Left colon (tissue), 2 donors: ENCODE measurements at places on chromosomes 6 and 20.

DNA sequence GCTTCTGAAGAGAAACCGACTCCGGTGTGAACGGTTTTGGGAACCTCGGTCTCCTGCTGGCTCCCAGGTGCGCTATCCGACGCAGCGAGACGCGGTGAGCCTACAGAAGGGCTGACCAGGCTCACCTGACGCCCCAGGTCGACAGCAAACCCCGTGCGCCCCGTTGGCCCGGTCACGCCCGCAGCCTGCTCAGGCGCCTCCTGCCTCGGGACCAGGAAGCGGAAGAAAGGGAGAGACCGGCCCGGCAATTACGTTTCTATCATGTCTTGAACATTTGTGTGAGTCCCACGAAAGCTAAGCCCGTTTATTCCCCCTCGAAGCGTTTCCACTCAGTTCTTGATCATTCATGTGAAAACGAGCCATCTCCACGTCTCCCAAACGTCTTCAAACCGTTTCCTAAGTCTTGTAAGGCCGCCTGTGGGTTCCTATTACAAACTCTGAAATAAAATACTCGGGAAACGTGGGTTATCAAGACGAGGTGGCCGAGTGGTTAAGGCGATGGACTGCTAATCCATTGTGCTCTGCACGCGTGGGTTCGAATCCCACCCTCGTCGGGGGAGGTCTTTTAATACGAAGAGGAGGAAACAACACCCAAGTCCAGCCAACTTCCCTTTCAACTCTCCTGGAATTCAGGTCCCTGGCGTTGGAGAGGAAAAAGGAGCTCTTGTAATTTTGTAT is 150.5 kb upstream of the PRSS16 start:
- peak; percentile 64 for DNase-seq

- DNase-seq, result no peak
Observed at GRCh38 chr6:155955038-155955437, 499.4 kb upstream of the NOX3 start.

- DNase-seq, result no peak
Observed at GRCh38 chr6:25137480-25137879, 141.7 kb upstream of the CARMIL1 start.

- no peak for DNase-seq
Observed at GRCh38 chr6:24454452-24454851, 34.9 kb downstream of the GPLD1 start.

GRCh38 chr6:137357948-137358266 is 136.3 kb downstream of the OLIG3 start:
- DNase-seq, result no peak

DNA sequence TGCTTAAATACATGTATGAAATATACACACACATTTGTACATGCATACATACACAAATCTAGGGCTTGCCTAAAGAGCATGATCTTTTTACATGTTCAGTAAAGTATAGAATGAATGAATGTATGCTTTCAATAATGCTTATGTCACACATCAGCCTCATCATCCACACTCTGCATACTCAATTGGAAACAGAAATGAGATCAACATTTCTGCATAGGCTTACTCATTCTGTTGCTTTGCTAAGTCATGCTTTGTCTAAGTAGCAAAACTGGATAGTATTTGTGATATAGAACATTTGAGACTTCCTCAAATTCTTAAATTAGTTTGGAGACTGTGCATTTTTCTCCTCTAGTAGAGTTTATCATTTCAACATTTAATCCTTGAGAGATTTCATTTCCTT is 343.3 kb downstream of the ADGRB3 start:
- DNase-seq, result no peak

DNA sequence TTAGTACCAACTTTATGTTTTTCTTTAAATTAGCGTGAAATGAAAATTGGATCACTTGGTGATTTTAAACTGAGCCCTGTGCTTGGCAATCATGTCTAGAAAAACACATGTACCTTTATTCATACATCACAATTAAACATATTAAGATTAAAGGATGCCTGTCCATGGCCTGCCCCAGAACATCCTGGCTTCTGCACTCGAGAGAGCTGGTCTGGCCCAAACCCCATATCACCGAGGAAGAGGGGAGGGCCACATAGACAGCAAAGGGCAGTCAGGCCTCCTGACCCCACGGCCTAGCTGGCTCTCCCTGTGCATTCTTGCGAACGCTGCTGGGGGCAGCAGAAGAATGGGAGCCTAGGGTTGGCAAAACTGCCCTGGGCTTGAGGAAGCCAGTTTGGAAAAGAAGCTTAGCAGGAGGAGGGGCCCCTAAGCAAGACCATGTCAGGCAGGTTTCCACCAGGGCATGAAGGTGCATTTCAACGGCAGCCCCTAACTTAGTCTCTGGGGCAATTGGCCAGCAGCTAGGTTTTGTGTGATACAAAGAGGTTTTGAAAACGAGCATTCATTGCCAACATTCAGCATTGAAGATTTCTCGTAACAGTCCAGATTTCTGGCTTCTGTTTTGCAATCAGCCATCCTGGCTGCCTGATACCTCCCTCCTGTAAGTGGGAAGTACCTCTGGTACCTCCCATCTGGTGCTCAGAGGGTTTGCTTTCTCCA is 8.6 kb downstream of the BPIFB3 start:
- no peak for DNase-seq

DNA sequence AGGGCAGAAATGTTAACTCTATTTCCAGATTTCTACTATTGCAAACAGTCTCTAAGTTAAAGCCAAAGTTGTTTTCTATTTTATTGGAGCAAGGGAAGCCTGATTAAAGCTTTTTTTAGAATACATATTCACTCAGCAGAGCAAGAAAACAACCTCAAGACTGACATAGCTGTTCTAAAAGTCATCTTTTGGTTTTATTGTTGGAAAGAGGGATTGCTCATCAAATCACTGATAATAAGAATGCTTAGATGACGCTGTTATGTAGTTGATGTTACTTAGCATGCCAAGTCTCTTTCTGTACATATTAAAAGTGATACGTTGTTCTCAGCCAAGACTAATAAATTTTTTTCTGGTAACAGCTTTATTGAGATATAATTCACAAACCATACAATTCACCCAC is 172.6 kb upstream of the LAMA2 start:
- DNase-seq, result no peak

DNA sequence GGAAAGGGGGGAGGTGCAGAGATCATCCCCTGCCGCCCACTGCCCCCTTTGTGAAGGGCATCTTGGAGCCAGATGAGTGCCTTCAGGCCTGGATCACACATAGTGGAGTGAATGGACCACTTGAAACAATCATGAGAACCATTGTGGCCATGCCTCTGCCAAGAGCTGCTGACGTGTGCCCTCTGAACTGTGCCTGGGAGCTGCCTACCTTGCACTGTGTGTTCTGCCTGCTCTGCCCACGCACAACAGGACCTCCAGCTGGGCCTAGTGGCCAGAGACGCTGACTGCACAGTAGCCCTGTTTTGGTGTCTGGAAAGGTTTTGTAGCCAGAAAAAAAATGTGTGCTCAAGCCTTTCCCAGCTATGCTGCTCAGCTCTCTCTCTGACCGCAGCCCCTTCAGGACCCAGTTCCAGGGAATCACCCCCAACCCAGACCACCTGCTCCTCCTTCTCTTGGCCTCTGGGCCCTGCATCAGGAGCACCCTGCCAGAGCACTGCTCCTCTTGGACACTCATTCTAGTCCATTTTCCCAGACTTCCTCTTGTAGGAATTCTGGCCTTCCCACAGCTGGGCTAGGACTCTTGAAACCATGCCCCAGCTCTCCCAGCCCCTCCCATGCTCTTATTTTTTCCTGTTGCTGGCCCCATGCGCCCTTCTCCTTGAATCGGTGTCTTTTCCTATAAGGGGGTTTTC is 1.6 kb upstream of the ADIG start:
- no peak for DNase-seq

DNA sequence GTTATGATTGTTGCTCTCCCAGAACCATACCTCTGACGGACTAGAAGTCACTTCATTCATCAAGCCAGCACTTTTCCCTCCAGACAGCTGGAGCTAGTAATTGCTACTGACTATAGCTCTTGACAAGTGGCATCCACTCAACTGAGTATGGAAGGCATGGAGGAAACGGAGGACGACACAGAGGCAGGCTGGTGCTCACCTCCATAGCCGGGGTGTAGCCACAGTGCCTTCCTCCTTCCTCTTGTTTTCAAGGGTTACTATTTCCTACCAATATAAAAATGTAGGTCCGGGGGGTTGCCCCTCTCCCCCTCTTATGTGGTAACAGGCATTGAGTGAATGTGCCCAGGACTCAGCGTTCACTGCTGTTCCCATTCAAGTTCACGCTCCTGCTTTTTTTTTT is 23.5 kb upstream of the FOXC1 start:
- no peak for DNase-seq

GRCh38 chr20:1851396-1851795 is 43.8 kb upstream of the SIRPA start:
- DNase-seq, result no peak

DNA sequence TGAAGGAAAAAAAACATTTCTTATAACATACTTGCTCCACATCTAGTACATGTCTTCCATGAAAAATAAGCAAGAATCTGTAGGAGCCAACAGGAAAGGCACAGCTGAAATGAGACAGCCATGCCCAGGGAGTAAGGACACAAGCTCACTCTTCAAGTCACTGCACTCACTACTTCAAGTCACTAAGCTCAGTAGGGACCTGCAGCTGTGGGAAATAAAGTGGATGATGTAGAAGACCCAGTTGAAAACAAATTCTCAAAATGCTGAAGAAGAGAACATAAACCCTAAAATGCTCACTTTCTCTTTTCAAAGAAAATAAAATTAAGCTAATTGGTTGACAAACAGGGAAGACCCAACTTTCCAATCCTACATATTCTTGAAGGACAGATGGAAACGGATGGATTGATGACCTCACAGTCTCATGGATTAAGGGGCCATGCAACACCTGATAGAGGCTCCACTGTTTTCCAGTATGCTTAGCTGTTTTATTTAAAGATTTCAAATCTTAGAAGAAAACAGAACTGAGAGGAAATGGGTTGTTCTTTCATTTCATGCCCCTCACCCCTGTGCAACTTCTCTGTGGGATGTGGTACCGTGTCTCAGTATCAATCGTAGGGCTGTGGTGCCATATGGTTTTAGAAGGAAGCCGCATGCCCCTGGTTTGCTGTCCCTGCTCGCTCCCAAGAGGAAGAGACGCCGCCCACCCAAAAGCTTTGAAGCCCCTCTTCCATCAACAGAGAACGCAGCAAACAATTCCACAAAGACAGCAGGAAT is 133.3 kb downstream of the WDR27 start:
- no peak for DNase-seq

- no peak for DNase-seq
Observed at GRCh38 chr20:8464368-8464767, 332.3 kb downstream of the PLCB1 start.

GRCh38 chr6:100472674-100473073 is 8.0 kb upstream of the SIM1 start:
- DNase-seq, result no peak

DNA sequence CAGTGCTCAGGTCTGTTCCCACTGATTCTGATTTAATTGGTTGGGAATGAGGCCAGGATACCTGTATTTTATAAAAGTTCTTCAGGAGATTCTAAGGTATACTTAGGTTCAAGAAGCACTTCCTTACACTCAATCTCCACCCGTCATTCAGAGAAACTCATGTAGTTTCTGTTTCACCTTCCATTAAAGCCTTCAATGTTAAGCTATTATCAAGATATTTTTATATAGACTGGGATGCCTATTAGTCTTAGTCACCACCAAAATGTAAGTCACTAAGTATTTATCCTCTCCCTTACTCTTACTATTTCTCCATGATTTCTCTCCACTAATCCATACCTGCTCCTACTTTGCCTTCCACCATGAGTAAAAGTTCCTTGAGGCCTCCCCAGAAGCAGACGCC is 38.1 kb upstream of the GCLC start:
- DNase-seq, result no peak

DNA sequence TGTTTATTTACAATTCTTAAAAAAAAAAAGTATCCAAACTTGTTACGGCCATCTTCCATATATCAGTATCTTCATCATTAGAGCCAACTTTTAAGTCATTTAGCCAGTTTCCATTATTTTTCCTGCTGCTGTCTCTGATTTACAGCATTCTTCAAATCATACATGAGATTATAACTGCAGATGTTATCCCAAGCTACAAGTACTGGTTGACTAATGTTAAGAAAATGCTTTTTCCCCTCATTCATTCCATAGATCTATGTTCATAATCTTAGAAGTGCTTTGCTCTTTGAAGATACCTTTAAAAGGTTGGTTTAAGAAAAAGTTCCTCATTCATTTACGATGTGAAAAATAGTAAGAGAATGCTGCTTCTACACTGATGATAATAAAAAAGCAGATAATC is 158.7 kb downstream of the RNGTT start:
- no peak for DNase-seq
